ENCODE measurements at places on chromosomes 12 and 14.
A peak's percentile ranks its signal among the peaks of the same experiment; 100 is the strongest.

GRCh38 chr14:53209370-53209769 lies 56.2 kb upstream of the DDHD1 start:
- H3K27me3 ChIP-seq, result no peaks in the 10 kb centered on the region
- no peak overlapping the region for H3K4me3 ChIP-seq
- H3K27ac ChIP-seq, result no peak overlapping the region
- DNase-seq, result no peak

GRCh38 chr12:16349131-16349460 lies 1.7 kb downstream of the MGST1 start:
- no peak overlapping the region for H3K27ac ChIP-seq
- peaks cover 29% of the 10 kb centered on the region for H3K27me3 ChIP-seq
- no peaks in the 10 kb centered on the region for H3K36me3 ChIP-seq
- H3K4me1 ChIP-seq, result no peaks in the 10 kb centered on the region
- H3K4me3 ChIP-seq, result no peak overlapping the region

DNA sequence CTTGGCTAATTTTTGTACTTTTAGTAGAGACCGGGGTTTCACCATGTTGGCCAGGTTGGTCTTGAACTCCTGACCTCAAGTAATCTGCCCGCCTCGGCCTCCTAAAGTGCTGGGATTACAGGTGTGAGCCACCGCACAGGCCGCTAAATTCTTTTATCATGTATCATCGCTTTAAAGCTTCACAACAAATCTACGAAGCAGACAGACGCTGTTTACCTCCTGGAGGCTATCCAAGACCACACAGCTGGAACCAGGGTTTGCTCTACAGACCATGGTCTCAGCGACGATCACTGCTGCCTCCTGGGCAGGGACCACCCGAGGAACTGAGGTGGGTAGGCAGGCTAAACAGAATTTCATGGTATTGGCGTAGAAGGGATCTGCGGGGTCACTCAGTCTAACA lies 27.2 kb downstream of the KRT80 start:
- peaks cover 11% of the 10 kb centered on the region for H3K4me1 ChIP-seq
- no peaks in the 10 kb centered on the region for H3K27me3 ChIP-seq
- H3K36me3 ChIP-seq, result no peaks in the 10 kb centered on the region
- DNase-seq, result no peak
- no peak overlapping the region for H3K27ac ChIP-seq

GRCh38 chr14:80212023-80212397 lies 706 bp upstream of the DIO2 start:
- H3K4me1 ChIP-seq, result peaks cover 5% of the 10 kb centered on the region
- no peak overlapping the region for H3K27ac ChIP-seq
- peaks cover 8% of the 10 kb centered on the region for H3K27me3 ChIP-seq
- DNase-seq, result no peak
- no peaks in the 10 kb centered on the region for H3K36me3 ChIP-seq

GRCh38 chr12:51393676-51394545 lies 2.7 kb upstream of the GALNT6 start:
- DNase-seq, result peak; percentile 57
- peak overlapping the region; percentile 69 for H3K4me3 ChIP-seq
- H3K27me3 ChIP-seq, result no peaks in the 10 kb centered on the region

DNA sequence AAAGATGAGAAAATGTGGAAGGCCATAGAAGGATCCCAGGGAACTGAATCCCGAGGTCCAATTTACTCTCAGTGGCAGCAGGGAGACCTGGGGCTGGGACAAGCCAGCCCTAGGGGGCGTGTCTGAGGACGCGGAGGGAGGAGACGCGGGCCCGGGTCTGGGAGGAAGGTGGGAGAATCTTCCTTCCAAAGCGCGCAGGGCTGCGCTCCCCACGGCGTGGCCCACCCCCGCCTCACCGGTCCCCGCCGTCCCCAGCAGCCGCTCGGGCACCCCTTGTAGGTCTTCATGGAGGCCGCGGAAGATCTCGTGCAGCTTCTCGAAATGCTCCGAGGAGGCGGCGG lies 323 bp downstream of the VTI1B start:
- H3K27ac ChIP-seq, result peak overlapping the region; percentile 76
- peaks cover 19% of the 10 kb centered on the region for H3K36me3 ChIP-seq
- peak; percentile 58 for DNase-seq
- peak overlapping the region; percentile 81 for H3K4me3 ChIP-seq
- peaks cover 28% of the 10 kb centered on the region for H3K4me1 ChIP-seq

GRCh38 chr14:21525962-21526671 lies at the start of gene SALL2:
TSS of gene SALL2 (minus strand) at chr14:21526346. CDS start at chr14:21526127, 219 bp downstream.
- H3K27me3 ChIP-seq, result no peaks in the 10 kb centered on the region
- peak within 1 kb of the TSS; percentile 81 for H3K4me3 ChIP-seq
- H3K4me1 ChIP-seq, result peaks cover 15% of the 10 kb centered on the region
- H3K36me3 ChIP-seq, result no peaks in the 10 kb centered on the region

GRCh38 chr12:93846936-93847516 lies 169.9 kb downstream of the CRADD start:
- no peak for DNase-seq
- H3K4me1 ChIP-seq, result peaks cover 16% of the 10 kb centered on the region
- no peak overlapping the region for H3K4me3 ChIP-seq
- no peaks in the 10 kb centered on the region for H3K27me3 ChIP-seq
- H3K36me3 ChIP-seq, result peaks cover 19% of the 10 kb centered on the region

- peaks cover 2% of the 10 kb centered on the region for H3K36me3 ChIP-seq
- H3K4me1 ChIP-seq, result peaks cover 20% of the 10 kb centered on the region
- H3K4me3 ChIP-seq, result peak within 1 kb of the TSS; percentile 59
Measured at GRCh38 chr14:36519431-36520321, at the start of gene NKX2-1. TSS of gene NKX2-1 (minus strand) at chr14:36520232. CDS start at chr14:36520129, 103 bp downstream.

GRCh38 chr12:53820514-53821306 lies 68.9 kb upstream of the CISTR start:
- H3K36me3 ChIP-seq, result no peaks in the 10 kb centered on the region
- H3K27me3 ChIP-seq, result peaks cover 62% of the 10 kb centered on the region
- DNase-seq, result no peak
- H3K4me3 ChIP-seq, result no peak overlapping the region
- H3K27ac ChIP-seq, result no peak overlapping the region
- no peaks in the 10 kb centered on the region for H3K4me1 ChIP-seq

GRCh38 chr12:4710113-4710512 lies 10.1 kb upstream of the GALNT8 start:
- DNase-seq, result no peak
- H3K27me3 ChIP-seq, result peaks cover 26% of the 10 kb centered on the region
- no peak overlapping the region for H3K27ac ChIP-seq
- H3K4me3 ChIP-seq, result no peak overlapping the region
- peaks cover 4% of the 10 kb centered on the region for H3K4me1 ChIP-seq
- no peaks in the 10 kb centered on the region for H3K36me3 ChIP-seq
